H7 (cell line): ENCODE measurements at places on chromosomes 11 and 22. TPM values are rescaled to one million over a fixed set of nuclear protein-coding genes. Genes with fewer than 3 reads are reported as not detected.

SLC22A6 gene
- total RNA-seq, result not detected in 2 replicates

DEFB131B gene
- total RNA-seq, result not detected in 2 replicates

C22orf31 gene
- total RNA-seq, result not detected in 2 replicates

DNA sequence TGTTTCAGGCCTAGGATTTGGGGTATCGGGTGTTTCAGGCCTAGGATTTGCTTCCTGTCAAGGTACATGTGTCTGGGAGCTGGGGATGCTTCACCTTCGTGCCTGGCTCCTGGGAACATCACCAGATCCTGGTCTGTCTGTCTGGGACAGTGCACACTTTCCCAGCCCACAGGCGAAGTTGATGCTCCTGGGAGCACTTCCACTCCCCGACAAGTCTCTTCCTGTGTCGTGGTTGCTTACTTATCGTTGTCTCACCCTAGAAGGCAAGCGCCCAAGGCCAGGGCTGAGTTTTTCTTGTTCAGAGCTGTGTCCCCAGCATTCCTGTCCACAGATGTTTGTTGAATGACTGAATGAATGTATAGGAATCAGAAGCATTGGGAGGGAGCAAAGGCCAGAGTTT lies 71.5 kb downstream of the LINC01488 start:
- DNase-seq, result no peak

GRCh38 chr11:2293531-2293971 lies 8.2 kb downstream of the C11orf21 start:
- DNase-seq, result peak; percentile 27

- peak; percentile 57 for DNase-seq
Observed at GRCh38 chr11:117914991-117915618, 14.1 kb downstream of the TMPRSS13 start.

- no peak for DNase-seq
Observed at GRCh38 chr11:129747071-129747470, 68.6 kb upstream of the TMEM45B start.

DNA sequence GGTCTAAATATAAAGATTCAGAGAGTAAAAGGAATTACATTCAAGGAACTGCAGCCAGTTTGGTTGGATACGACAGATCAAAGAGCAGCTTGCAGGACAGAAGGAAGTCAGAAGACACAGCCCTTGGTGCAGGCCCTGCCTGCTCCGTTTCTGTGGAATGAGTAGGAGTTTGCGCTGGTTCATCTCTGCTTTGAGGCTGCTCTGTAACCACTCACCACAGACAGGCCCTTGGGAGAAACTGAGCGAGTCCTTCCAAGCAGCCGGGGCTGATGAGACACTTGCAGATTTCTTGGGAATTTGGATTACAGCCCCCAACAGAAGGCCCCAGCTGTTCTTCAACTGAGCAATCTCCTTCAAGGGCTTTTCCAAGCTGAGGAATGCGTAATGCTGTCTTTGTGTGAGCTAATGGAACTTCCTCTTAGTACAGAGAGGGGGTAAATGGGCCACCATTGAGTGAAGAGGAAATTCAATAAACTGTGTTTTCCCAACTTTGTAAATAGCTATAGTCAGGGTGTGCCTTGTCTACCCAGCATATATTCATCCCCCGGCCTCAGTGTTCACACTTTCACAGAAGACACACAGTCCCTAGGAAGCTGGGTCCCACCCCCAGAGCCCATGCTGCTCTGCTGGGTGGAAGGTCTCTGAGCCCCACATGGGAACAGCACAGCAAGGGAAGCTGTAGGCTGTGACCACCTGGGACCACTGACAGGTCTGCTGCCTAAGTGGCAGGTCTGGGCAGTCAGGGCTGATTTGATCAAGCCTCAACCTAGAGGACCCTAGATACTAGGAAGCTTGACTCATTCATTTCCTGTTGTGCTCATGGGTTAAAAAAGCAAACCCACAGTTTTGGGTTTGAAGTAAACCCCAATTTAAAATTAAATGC lies 16.6 kb downstream of the IL10RA start:
- DNase-seq, result no peak

- no peak for DNase-seq
Observed at GRCh38 chr22:35516723-35517122, 23.9 kb upstream of the RASD2 start.

GRCh38 chr11:70569996-70570692 lies 171.8 kb downstream of the CTTN start:
- DNase-seq, result peak; percentile 48
